ENCODE measurements at places on chromosomes 6 and 20.

- peaks cover 8% of the 10 kb centered on the region for H3K4me1 ChIP-seq
- H3K36me3 ChIP-seq, result peaks cover 11% of the 10 kb centered on the region
- H3K4me3 ChIP-seq, result no peak overlapping the region
- no peaks in the 10 kb centered on the region for H3K27me3 ChIP-seq
Measured at GRCh38 chr20:20466341-20466879, 98.5 kb downstream of the INSM1 start.

GRCh38 chr20:56839786-56840185 is 210.7 kb downstream of the TFAP2C start:
- H3K4me3 ChIP-seq, result no peak overlapping the region
- H3K27ac ChIP-seq, result no peak overlapping the region
- no peaks in the 10 kb centered on the region for H3K4me1 ChIP-seq
- no peaks in the 10 kb centered on the region for H3K36me3 ChIP-seq
- H3K27me3 ChIP-seq, result no peaks in the 10 kb centered on the region

GRCh38 chr6:42260972-42261371 is 43.3 kb upstream of the MRPS10 start:
- no peak overlapping the region for H3K27ac ChIP-seq
- H3K4me1 ChIP-seq, result peaks cover 45% of the 10 kb centered on the region
- no peak for DNase-seq
- no peaks in the 10 kb centered on the region for H3K36me3 ChIP-seq
- H3K4me3 ChIP-seq, result no peak overlapping the region

- peak; percentile 29 for DNase-seq
- no peaks in the 10 kb centered on the region for H3K4me1 ChIP-seq
- H3K4me3 ChIP-seq, result no peak overlapping the region
- H3K27ac ChIP-seq, result no peak overlapping the region
- no peaks in the 10 kb centered on the region for H3K36me3 ChIP-seq
Measured at GRCh38 chr6:129567374-129567773, 142.6 kb downstream of the ARHGAP18 start.

- no peaks in the 10 kb centered on the region for H3K36me3 ChIP-seq
- peaks cover 5% of the 10 kb centered on the region for H3K4me1 ChIP-seq
- H3K27me3 ChIP-seq, result no peaks in the 10 kb centered on the region
Measured at GRCh38 chr20:62030834-62031434, 34.7 kb downstream of the TAF4 start.

GRCh38 chr6:12572896-12573827 is 143.4 kb upstream of the PHACTR1 start:
- no peaks in the 10 kb centered on the region for H3K27me3 ChIP-seq
- no peaks in the 10 kb centered on the region for H3K36me3 ChIP-seq
- no peak overlapping the region for H3K27ac ChIP-seq
- no peak overlapping the region for H3K4me3 ChIP-seq
- DNase-seq, result no peak
- H3K4me1 ChIP-seq, result no peaks in the 10 kb centered on the region

GRCh38 chr20:51402201-51402600 is 140.3 kb downstream of the NFATC2 start:
- no peak for DNase-seq
- no peak overlapping the region for H3K27ac ChIP-seq
- H3K27me3 ChIP-seq, result no peaks in the 10 kb centered on the region
- peaks cover 5% of the 10 kb centered on the region for H3K36me3 ChIP-seq
